GM03348 (cell line): ENCODE measurements at places on chromosomes 7 and 10.

- no peak for DNase-seq
Measured at GRCh38 chr10:65133652-65134051, 1612.5 kb downstream of the REEP3 start.

DNA sequence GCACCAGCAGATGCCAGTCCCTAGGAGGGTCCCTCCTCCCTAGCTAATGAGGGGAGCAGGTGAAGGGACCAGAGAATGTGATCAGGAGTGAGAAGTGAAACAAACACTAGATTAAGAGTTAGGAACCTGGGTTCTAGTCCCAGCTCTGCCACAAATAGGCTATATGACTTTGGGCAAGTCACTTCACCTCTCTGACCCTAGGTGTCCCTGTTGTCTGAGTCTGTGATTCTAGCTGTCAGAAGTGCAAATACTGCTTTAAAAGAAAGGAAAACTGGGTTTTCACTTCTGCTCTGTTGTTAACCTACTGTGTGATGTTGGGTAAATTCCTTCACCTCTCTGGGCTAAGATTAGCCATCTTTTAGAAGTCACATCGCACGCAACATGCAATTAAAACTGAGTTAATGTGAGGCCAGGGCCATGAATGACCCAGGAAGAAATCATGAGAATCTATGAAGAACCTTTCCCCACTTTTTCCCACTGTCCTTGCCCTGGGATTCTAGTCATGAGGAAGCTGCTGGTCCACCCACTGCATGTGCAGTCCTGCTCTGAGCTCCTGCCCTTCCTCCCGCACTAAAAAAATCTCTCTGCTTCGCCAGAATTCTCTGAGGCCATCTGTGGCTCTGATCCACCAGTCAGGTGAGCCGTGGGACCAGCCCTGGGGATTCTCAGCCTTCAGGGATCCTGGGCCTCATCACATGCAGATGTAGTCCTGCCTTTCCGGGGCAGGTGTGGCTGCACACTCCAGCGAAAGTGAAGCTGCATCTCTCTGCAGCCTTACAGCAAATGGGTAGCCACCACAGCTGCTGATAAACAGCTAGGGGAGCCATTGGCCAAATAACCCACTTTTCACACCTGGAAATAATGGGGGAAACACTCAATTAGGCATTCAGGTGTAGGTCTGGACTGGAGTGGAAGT, 181.7 kb downstream of the PLXNA4 start:
- DNase-seq, result no peak

DNA sequence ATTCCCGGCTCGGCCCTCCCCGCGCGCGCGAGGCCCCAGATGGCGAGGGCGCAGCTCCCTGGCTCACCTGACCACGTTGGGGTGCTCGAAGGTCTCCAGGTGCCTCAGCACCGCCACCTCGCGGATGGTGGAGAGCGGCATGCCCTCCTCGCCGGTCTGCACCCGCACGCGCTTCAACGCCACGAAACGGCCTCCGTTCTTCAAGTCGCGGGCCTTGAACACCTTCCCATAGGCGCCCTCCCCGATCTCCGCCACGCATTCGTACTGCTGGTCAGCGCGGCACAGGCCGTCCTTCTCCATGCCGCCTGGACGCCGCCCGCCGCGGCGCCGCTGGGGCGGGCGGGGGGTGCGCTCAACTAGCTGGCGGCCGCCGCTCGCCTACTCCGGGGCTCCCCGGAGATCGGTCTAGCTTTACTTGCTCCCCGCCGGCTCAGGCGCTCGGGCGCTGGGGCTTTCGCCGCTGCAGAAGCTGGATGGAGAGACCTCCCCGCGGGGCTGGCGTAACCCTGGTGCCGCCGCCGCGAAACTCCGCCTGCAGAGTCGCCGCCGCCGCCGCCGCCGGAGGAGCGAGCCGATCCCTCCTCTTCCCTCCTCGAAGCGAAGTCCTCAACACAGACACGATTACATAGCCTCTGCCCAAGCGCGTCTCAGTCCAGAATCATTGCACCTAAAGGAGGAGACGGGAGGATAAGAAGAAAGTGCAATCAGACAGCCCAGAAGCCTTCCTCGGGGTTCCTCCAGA, 3.2 kb downstream of the CDK6 start:
- peak; percentile 79 for DNase-seq

GRCh38 chr7:131265227-131265626, 62.4 kb upstream of the MKLN1 start:
- DNase-seq, result no peak

DNA sequence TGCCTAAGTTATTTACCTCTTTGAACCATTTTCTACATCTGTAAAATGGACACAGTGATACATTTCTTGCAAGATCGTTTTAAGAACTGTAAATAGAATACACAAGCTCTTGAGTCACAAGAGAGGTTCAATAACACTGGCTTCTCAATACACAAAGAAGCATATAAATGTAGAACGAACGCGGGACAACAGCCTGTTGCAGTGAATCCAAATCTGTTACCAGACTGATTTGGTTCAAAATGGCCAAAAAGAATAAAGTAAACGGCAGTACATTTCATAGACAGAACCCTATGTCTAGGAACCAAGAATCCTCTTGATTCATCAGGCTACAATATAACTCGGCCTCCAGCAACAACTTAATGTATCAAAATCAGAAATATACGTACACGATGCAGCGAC, 701 bp downstream of the MTPAP start:
- DNase-seq, result no peak

- DNase-seq, result peak; percentile 55
Measured at GRCh38 chr10:59362959-59363381, 621 bp upstream of the FAM13C start.

DNA sequence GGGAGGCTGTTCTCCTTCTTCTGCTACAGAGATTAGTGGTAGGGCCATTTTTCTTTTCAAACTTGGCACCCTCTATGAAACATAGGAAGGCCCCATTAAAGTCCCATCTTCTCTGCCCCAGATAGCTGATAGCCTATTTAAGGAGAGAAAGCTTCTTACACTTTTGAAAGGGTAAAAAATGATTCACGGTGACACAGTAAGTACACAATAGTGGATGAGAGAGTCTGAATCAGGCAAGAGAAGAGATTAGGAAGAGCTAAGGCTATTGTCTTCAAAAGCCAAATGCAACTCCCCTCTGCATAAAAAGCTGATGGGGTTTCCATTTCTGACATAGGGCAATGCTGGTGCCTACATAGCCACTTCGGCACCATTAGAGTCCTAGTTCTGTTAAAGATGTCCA, 3.6 kb downstream of the INA start:
- DNase-seq, result no peak

DNA sequence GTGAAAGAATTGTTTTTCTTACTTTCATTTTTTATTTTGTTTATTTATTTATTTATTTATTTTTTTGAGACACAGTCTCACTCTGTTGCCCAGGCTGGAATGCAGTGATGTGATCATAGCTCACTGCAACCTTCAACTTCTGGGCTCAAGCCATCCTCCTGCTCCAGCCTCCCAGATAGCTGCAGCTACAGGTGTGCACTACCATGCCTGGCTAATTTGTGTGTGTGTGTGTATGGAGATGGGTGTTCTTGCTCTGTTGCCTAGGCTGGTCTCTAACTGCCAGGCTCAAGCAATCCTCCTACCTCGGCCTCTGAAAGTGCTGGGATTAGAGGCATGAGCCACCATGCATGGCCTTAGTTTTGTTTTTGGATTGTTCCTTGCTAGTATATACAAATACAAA, 55.4 kb upstream of the TRIM8 start:
- DNase-seq, result no peak
